Stimulated activated CD8-positive, alpha-beta memory T cell treated with anti-CD3 and anti-CD28 coated beads, Interleukin-12 subunit alpha, Interleukin-12 subunit beta, amount 100 ng/mL, for 1 hour (primary cell): ENCODE measurements at places on chromosomes 1 and 21.

DNA sequence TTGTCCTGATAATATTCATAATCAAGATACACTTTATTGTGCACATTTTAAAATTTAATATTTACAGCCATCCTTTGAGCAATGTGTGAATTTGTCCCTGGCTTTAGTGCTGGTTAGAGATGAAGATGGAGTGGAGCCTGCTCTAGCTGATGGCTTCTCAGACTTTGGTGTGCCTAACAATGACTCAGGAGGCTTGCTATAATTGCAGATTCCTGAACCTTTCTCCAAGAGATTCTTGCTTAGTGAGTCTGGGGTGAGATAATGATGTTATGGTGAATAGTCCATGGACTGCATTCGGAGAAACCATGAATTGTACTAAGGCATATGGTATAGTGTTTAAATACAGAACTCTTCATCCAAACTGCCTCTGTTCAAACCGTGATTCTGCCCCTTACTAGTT lies 307.1 kb downstream of the PAPPA2 start:
- DNase-seq: no peak

- DNase-seq: no peak
Measured at GRCh38 chr21:26385721-26386120, 187.4 kb downstream of the CYYR1 start.

GRCh38 chr1:39666772-39667171 lies 5.1 kb downstream of the NT5C1A start:
- DNase-seq: no peak

GRCh38 chr1:59176471-59176870 lies 120.4 kb upstream of the FGGY start:
- no peak for DNase-seq

- no peak for DNase-seq
Measured at GRCh38 chr1:157008502-157008901, 37.0 kb downstream of the ARHGEF11 start.

DNA sequence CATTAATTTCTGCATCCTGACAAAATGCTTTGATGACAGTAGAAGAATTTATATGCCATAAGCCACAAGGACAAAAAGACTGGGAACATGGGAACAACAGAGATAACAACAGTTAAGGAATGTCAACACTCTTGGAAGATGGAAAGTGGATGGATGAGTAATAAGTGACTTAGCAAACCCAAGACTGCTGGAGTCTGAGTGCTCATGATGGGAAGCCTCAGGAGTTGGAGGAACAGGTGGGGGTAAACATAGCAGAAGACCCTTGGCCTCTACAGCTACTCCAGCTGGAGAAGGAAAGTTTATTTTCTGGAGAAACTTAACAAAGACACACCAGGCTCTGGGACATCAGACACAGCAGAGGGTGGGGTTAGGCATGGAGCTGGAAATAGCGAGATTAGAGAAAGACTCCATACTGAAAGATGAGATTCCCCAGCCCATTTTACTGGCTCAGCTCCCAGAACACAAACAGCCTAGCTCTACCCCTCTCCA lies 13.6 kb downstream of the G0S2 start:
- no peak for DNase-seq
